Panc1 (cell line): ENCODE measurements at places on chromosomes 1 and 21. TPM values are rescaled to one million over a fixed set of nuclear protein-coding genes. Genes with fewer than 3 reads are reported as not detected.

DNA sequence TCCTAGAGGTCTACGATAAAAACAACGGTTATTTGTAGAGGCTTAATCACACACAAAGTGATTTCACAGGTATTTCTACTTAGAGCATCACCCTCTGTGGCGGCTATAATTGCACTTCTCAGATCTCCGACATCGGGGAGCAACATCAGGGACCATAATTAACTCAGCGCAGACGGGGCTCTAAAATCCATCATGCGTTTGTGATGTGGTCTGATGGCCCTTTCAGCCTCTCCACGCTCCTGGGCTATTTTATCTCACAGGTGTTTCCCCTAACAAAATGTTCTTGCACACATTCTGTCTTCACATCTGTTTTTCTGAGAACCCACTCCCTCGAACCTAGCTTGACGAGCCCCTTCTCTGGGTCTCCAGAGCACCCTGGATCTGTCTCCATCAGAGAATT, 146.3 kb upstream of the DUSP10 start:
- no peak overlapping the region for H3K4me3 ChIP-seq
- H3K4me1 ChIP-seq: no peaks in the 10 kb centered on the region
- H3K27ac ChIP-seq: no peak overlapping the region
- no peaks in the 10 kb centered on the region for H3K27me3 ChIP-seq

- no peak for DNase-seq
- no peak overlapping the region for H3K27ac ChIP-seq
- H3K27me3 ChIP-seq: no peaks in the 10 kb centered on the region
Measured at GRCh38 chr1:190908691-190909090, 431.0 kb upstream of the BRINP3 start.

DNA sequence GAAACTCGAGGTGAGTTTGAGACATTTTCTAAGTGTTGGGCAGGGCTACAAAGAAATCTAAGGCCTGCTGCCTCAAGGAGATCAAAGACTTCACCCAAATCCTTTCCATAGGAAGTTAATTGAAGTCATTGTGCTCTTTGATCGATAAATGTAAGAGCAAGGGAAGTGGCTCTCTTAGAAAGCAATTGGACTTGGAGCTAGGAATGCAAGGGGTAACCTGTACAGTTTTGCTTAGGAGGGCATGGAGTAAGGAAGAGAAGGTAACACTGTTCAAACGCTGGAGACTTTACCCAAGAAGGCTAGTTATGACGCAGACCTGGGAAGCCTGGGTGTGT, 418.0 kb upstream of the PROX1 start:
- no peak for DNase-seq
- H3K4me3 ChIP-seq: no peak overlapping the region
- H3K27ac ChIP-seq: no peak overlapping the region
- peaks cover 2% of the 10 kb centered on the region; the same call in 1 of the 2 replicates for H3K27me3 ChIP-seq

DNA sequence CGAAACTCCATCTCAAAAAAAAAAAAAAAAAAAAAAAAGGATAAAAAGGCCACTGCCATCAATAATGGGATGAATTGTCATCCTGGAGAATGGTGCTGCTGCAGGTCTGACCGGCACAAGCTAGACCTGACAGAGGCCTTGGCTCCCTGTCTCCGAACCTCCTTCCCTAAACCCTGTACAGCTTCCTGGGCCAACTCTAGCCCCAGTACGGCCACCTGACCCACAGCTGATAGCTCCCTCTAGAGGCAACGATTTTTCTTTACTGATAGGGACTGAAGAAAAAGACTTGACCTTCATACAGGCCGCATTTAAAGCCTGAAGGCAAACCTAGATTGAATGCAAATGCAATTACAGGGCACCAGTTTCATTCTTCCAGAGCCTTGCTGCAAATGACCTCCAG, 30.7 kb downstream of the NOL9 start:
- H3K4me3 ChIP-seq: no peak overlapping the region
- no peak for DNase-seq
- no peak overlapping the region for H3K27ac ChIP-seq
- no peaks in the 10 kb centered on the region for H3K27me3 ChIP-seq
- H3K36me3 ChIP-seq: peaks cover 4% of the 10 kb centered on the region; the same call in 1 of the 2 replicates

PRR9 gene
- not detected for total RNA-seq

ERG gene
- total RNA-seq: 0.49 TPM
